GM19239 (cell line): ENCODE measurements at places on chromosomes 3 and 15.

- DNase-seq = no peak
Observed at GRCh38 chr3:133525435-133525834, 48.1 kb upstream of the CDV3 start.

DNA sequence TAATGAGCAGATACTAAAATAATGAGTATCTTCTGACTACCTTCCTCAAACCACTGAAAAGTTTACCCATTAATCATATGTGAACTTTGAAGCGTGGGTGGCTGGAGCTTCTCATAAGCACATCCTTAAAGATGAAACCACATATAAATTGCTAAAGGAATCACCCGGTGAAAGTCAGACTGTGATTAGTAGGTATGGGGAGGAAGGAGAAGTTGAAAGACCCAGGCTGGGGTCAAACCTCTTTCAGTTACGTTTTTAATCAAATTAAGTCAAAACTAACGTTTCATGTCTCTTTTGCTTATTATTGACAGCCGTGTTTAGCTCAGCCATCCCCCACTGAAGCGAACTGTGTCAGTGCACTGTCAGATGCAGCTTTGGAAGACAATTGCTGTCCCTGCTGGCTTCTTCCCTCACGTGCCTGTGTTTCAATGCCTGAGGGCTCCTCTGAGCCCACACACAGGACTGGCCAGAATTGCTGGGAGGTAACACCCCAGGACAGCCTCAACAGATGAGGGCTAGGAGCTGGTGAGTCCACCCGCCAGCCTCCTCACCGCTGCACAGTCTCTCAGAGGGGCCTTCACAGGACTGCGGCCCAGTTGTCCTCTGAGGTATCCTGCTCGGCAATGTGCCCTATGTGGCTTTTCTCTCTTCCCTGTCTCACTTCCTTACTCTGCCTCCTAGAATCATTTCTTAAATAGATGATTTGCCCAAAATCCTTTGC lies 29.3 kb upstream of the SH3BP5 start:
- peak; percentile 59 for DNase-seq

DNA sequence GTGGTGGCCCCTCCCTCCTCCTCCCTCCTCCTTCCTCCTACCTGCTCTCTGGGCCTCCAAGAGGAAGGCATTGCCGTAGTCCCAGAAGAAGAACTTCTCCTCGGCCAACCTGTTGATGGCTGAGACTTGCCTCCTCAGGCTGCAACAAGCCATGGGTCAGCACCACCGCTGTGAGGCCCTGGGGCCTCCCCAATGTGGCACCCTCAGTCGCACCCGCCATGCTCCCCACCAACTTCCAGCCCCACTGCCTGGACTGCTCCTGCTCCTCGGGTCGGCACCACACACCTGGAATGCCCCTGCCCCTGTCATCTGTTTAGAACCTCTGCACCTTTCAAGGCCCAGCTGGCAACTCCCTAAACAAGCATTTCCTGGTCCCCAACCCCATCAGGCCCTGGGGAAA lies 17.6 kb downstream of the UROC1 start:
- DNase-seq = no peak

DNA sequence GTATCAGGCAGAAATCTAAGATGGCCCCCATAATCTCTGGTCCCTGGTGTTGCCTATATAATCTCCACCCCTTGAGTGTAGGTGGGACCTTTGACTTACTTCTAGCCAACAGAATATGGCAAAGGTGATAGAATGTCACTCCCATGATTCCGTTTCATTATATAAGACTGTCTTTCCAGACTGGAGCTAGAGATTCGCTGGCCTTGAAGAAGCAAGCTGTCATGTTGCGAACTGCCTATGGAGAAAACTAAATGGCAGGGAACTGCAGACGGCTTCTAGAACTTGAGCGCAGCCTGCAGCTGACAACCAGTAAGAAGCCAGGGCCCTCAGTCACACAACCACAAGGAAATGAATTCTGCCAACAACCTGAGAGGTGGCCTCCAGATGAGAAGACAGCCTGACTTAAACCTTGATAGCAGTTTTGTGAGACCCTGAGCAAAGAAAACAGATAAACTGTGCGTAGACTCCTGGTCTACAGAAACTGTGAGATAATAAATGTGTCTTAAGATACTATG lies 2.2 kb upstream of the KPNA1 start:
- DNase-seq = no peak

- no peak for DNase-seq
Observed at GRCh38 chr3:70753572-70753971, 441.1 kb upstream of the MDFIC2 start.

DNA sequence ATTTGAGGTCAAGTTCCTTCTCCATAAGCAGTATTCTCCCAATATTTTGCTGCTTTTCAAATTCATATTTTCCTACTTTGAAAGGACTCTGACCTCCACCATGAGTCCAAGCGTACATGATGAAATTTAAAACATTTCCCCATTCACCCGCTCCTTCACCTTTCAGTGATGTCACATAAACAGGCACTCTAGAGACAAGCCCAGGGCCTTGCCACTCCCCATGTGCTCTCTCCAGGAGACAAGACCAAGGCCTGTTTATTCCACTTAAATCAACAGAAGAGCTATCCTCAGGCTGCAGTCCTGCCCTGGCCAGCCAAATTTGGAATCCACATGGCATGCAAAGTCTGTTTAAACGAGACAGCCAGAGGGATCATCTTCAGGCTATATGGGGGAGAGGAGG lies 161.5 kb downstream of the ARRDC4 start:
- DNase-seq = no peak

- DNase-seq = no peak
Observed at GRCh38 chr15:74304431-74304830, 63.0 kb downstream of the CYP11A1 start.
